ENCODE measurements at places on chromosomes 6 and 20.

DNA sequence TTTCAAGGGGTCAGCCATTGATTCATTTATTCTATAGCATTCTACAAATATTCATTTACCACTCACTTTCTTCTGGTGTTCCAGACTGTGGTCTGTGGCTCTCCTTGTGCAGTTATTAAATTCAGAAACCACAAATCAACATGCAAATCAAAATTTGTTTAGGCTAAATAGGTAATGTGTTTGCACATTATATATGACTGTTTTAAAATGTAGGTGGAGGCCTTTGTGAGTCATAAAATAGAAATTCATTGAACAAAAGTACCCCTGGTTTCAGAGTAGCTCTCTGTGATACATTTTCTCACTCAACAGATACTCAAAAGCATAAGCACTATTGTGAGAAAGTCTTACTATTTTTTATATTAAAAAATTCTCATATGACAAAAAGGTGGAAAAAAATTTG is 385.5 kb upstream of the TSHZ2 start:
- DNase-seq, result no peak

DNA sequence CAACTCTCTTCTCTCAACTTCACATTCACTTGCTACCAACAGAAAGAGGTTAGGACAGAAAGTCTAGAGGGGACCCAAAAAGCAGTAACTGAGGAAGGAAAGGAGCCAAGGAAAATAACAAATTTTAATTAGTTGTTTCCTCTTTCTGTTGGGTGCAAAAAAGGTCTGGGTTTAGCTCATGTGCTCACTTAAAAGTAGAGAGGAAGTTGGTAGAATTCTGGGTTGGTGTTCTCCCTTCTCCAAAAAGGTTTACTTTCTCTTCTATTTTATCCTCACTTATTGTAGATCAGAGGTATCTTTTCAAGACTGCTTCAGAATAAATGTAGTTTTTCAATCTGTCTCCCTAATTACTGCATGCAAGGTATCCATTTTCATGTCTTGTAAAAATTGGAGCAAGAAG is 42.8 kb downstream of the MAP3K7 start:
- DNase-seq, result no peak

DNA sequence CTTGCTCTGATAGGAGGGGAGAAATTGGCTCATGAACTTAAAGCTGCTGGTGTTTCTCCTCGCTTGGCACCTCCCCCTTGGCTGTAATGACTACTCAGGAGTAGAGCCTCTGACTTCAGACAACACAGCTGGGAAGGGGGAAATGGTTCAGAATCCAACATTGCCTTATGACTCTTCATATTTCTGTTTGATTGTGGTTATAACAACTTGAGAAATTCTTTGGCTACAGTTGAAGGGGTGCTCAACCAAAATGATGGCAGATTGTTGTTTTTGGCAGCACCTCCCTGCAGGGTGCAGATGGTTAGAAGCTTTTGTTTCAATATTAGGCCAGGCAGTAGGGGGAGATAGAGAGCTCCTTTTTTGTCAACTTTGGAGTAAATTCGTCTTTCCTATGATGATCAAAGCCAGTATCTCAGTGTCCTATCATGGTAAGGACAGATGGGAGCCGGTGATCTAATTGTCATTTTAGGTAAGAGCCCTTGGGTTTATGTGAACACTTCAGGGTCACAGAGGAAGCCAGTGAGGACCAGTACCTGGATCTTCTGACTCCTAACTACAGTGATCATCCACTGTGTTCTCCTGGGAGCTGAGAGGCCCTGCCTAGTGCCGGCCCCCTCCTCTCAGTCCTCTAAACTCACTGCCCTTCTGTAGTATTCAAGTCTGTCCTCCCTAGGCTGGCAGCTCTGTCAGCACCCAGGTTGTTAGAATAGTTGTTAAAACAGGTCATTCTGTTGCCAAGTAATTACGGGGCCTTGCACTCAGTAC is 39.9 kb downstream of the RPRD1B start:
- no peak for DNase-seq

DNA sequence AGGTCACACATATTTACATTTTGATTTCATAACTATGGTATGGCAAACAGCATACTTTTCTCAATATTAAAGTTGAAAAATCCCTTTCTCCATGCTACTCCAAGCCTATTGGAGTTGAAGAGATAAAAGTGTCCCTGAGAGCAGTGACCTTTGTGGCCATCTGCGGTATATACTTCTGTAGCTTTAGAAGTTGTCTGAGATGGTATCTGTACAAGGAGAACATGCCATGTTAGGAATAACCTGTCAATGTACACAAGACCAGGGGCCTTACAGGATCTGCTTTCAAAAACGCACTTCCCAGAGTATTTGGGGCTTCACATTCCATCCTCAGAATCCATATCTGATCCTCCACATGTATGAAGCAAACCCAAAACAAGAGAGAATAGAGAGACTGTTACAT is 226.7 kb downstream of the MEI4 start:
- DNase-seq, result no peak

- DNase-seq, result no peak
Measured at GRCh38 chr6:109332748-109333147, 49.5 kb downstream of the CD164 start.

GRCh38 chr6:26607434-26608230 is 10.9 kb downstream of the ABT1 start:
- no peak for DNase-seq
